MG63 (cell line): ENCODE measurements at places on chromosomes 6 and 20.

DNA sequence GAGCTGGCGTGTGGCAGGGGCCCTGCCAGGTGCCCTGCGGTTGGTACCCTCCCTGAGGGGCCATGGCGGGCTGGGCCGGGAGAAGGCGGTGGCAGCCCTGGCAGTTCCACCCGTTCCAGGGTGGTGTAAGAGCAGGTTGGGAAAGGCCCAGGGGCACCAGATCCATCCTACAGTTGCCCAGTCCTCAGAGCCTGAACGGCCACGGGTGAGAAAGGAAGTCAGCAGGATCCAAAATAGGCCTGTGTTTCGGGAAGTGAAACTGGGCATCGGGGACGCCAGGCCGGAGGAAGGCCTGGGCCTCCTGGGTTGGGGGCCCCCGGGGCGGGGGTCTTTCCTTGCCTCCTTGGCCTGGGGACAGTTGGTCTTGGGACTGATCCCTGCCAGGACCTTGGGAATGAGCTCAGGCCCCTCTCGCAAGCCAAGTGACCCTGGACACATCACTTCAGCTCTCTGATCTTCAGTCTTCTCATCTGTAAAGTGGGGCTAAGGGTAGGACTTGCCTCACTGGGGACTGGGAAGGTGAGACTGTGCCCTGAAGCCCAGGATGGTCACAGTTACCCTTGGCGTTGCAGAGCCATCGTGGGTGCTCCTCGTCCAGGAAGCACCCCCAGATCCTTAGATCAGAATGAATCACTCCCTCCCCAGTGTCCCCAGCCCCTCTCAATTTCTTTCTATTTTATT lies 18.1 kb upstream of the NOL4L start:
- DNase-seq: no peak

DNA sequence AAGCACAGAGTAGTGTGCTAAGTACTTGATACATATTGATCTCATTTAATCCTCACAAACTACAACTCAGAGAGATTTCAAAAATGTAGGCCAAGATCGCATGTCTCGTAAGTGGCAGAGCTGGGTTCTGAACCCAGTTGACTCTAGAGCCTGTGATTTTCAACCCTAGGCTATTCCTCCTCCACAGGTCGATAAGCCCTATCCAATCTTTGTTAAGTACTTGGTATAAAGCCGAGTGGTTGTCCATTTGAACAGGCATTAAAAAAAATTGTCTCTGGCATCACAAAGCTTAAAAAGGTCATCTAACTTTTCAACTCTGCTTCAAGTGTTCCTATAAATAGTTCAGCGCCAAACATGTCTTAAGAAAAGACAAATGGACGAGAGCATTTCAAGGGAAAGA lies 37.4 kb downstream of the LYRM4 start:
- no peak for DNase-seq

DNA sequence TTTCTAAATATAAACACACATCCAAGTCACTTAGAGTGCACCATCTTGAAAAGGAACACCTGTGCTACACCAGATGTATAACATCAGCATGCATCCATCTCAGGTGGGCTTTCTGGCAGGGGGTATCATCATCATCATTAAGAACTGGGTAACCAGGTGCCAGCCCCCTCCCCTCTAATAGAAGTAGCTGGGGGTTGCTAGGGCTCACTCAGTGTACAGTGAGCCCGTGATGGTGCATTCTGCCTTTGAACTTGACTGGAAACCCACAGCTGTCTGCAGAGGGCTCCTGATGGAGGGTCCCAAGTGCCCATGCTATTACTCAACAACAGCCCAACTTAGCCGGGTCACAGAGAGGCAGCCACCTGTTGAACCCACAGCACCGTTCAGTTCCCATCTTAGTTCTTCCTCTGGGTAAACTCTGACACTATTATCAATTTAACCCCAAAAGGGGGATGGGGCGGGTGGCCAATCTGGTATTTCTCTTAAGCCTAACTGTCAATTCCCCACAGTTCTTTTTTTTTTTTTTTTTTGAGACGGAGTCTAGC lies 32.7 kb upstream of the CCND3 start:
- no peak for DNase-seq

DNA sequence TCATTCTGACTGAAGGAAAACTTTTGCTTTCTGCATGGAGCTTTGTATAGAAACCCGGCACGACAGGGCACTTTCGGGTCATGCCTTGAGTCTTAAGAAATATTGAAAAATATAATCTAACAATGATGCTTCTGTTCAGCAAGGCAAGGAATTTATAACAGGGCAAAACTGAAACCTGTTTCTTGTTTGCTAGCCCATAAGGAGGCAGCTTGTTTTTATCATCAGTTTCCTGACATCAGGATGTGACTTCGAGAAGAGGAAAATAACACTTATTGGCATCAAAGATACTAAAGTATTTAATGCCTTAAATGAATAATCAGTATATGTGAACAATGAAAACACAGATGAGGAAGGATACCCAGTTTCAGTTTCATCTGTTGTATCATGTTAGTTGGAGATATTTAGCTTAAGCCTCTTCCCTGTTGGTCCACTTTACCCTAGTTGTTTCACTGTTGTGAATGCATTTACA lies 146.5 kb downstream of the CDKAL1 start:
- no peak for DNase-seq

- DNase-seq: no peak
These were observed 161.7 kb downstream of the UNC5CL start for GRCh38 chr6:40877362-40877761.

GRCh38 chr6:28433119-28433518 lies 10.2 kb downstream of the ZSCAN23 start:
- no peak for DNase-seq

DNA sequence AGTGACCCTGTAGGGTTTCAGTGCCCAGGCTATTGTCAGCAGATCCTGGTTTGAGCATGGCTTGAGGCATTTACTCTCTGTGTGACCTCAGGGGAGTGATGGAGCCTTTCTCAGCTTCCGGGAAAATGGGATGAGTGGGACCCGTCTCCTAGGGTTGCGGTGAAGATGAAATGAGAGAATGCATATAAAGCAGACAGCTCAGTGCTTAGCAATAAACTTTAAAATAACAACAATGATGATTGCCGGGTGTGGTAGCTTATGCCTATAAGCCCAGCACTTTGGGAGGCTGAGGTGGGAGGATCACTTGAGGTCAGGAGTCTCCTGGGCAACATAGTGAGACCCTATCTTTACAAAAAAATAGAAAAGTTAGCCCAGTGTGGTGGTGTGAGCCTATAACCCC lies 106.0 kb upstream of the MTHFD1L start:
- no peak for DNase-seq

GRCh38 chr20:54650052-54650719 lies 174.8 kb downstream of the DOK5 start:
- no peak for DNase-seq

GRCh38 chr6:33171880-33172687 lies 20.2 kb downstream of the COL11A2 start:
- DNase-seq: peak; percentile 0

- DNase-seq: no peak
These were observed 212.1 kb downstream of the EYA2 start for GRCh38 chr20:47106786-47107185.

DNA sequence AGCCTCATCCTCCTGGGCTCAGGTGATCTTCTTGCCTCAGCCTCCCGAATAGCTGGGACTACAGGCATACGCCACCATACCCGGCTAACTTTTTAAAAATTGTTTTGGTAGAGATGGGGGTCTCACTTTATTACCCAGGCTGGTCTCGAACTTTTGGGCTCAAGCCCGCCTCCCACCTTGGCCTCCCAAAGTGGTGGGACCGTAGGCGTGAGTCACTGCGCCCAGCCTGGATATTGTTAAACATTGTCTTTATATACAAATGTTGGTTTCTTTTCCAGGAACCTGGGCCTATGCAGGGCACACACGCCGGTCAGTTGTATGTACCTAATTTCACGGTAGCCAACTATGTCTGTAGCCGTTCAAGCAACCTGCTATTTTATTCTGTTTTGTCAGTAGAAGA lies 60.1 kb downstream of the SYNJ2 start:
- no peak for DNase-seq
